ENCODE measurements at places on chromosomes 3 and 15. TPM values are rescaled to one million over a fixed set of nuclear protein-coding genes. Genes with fewer than 3 reads are reported as not detected.

Gene CIP2A
- not detected for total RNA-seq

Gene SSR3
- total RNA-seq = 107 TPM

Gene ZNF860
- total RNA-seq = 0.26 TPM

DNA sequence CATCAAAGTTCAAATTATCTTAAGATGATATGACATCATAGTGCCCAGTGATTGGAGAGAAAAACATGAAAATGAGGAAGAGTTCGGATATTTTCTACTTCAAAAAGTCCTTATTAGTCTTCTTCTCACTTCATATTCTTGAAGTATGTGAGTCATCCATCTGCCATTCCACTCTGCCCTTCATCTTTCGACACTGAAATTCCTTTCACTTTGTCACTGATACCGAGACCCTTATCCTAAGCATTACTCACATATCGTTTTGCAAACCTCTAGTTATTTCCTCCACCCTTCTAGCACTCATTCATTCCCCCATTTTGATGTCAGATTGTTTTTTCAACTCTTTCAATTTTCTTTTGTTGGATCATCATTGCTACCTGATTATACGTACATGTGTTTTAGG is 4.0 kb downstream of the OR5H14 start:
- no peak for DNase-seq

DNA sequence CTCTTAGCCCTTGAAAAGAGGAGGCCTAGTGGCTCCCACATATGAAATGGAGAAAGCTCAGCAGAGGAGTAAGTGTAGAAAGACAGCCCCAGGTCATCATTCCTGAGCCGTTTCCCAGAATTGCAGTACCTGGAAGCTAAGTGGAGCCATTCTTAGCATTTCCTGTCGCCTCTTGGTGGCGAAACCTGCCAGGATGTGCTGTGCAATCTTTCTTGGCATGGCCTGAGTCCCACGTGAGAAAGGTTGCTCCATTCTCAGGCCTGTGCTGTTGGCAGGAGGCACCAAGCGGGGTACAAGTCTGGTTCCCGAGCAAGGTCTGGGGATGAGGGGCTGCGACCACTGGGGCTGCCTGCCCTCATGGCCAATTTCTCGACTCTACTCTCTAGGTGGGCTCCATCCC is 207.2 kb upstream of the TPM1 start:
- DNase-seq = no peak

- no peak for DNase-seq
Observed at GRCh38 chr3:177362626-177363025, 165.3 kb upstream of the TBL1XR1 start.

- no peak for DNase-seq
Observed at GRCh38 chr15:74032606-74033561, 38.4 kb downstream of the PML start.

DNA sequence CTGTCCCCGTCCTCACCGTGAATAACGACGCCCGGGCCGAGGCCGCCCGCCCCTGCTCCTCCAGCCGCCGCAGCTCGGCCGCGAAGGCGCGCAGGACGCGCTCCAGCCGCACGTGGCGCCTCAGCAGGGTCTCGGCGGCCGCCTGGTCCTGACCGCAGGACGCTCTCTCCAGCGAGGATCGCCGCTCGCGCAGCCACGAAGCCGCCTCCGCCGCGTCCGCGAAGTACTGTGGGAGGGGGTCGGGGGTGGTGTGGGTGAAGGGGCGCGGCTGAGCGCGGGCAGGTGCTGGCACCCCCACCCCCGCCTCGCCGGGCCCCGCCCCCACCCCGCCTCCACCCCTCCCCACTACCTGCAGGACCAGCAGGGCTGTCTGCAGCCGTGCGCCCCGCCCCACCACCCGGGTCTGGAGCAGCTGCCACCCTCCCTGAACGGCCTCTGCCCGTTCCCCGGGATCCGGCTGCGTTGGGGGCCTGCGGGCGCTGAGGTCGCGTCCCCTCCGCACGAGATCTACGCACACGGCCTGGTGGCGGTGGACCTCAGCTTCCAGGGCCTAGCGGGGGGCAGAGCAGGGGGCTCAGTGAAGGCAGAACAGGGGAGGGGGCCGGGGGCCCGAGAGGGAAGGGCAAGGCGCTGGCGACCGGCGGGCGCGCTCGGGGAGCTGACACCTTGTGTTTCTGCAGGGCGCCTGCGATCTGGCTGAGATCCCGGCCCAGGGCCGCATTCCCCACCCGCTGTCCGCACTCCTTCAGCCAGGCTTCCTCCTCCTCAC is 11.7 kb downstream of the SPTBN5 start:
- DNase-seq = no peak

DNA sequence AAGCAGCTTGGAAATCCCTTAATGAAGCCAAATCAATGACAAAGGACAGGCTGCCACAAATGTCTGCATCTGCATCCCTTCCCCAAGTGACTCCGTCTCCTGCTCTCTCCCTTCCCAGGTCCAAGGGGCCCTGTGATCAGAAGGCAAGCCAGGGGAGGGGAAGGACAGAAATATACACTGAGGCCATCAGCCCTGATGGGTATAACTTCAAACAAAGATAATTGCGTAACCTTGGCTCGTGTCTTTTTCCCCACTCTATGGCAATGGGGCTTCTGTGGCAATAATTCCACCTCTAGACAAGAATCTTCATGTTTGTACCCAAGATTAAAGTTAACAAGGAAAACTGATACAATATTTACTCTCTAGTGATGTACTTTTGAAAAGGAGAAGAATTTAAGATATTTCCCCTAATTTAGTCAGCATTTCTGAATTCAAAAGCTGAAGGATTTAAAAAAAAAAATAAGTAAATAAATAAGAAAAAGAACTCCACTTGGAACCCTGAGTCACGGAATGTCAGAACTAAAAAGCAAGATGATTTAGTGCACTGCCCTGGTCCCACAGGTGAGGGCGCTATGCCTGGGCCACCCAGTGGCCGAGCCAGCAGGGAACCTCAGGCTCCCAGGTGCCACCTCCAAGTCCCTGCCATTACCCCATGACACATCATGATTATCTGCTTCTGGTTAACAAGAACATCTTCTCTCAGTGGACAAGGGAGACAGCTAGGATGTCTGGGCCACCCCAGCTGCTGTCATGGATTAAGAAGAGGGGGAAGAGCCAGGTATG is 154.5 kb downstream of the STT3B start:
- DNase-seq = no peak

- DNase-seq = no peak
Observed at GRCh38 chr3:113514265-113514769, 639 bp downstream of the SPICE1 start.

DNA sequence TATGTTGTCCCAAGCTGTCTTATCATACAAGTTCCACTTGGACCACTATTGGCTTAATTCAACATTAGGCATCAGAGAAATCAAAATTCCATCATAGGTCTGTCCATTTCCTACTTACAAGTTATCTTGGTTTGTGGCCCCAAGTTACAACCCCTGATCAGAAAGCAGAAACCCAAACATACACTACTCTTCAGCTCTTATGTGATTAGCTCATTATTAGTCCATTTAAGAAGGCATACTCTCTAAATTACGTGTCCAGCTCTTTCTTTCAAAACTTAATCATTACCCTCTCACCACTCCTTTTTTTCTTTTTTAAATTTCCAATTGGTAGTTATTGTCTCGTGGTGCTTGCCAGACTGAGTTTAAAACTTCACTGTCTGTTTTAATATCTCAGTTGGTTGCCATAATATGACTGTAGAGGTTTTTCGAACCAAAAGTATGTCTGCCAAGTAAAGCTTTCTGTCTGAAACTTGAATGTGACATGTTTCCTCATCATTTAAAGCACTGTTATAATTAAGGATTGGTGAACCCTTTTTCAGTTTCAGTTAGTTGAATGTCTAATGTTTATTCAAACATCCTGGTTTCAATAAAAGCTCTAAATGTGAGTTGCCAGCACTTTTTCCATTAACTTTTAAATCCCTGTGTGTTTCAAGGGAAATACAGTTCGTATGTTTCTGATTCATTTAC is 150.3 kb downstream of the SAMMSON start:
- DNase-seq = no peak

GRCh38 chr3:71806736-71807135 is 21.8 kb upstream of the PROK2 start:
- no peak for DNase-seq

DNA sequence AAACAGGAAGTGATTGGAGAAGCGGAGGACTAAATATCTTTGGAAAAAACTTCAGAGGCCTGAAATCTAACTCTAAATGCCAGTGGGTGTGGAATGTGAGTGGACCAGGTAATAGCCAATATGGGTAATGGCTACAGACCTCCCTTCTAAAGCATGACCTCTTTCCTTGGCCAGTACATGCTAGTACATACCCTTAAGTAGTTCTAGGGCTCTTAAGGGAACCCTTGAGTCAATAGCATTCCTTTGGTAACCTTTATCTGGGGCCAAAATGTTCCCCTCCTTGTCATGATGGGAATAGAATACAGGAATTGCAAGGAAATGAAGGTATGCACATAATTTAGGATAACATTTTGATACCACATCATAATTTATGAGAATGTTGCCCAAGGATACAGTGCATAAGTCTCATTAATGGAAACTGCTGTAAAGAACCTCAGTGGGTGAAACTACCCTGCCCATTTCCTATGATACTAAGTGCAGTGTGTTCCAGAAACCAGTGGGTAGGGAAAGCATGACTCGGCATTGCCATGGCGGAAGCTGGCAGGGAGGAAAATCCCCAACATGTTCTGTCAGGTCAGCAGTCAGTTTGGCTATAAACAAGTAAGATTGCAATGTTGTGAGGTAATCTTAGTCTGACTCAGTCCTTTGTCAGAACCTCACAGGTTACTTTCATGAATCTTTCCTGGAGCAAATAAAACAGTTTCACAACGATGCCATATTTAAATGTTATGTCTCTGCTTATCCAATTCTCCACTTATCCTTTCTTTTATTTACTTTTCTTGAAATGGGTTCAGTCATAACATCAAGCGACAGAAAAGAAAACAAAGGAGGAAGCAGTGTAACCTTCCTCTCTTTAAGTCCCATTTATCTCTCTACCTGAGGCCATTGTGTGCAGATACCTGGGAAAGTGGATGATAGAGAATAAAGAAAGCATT is 23.5 kb upstream of the RAP2B start:
- peak; percentile 38 for DNase-seq

- DNase-seq = no peak
Observed at GRCh38 chr3:49260806-49261324, 16.2 kb downstream of the C3orf62 start.

All from uterus (tissue), 4 donors.